ENCODE measurements at places on chromosomes 1 and 21.
A peak's percentile ranks its signal among the peaks of the same experiment; 100 is the strongest.

GRCh38 chr1:209072481-209072880 is 511.0 kb upstream of the CAMK1G start:
- no peak for DNase-seq

GRCh38 chr1:98323388-98323787 is 338.1 kb upstream of the SNX7 start:
- DNase-seq = no peak

- no peak for DNase-seq
These were observed 10.6 kb downstream of the TNFRSF1B start for GRCh38 chr1:12177156-12177998.

DNA sequence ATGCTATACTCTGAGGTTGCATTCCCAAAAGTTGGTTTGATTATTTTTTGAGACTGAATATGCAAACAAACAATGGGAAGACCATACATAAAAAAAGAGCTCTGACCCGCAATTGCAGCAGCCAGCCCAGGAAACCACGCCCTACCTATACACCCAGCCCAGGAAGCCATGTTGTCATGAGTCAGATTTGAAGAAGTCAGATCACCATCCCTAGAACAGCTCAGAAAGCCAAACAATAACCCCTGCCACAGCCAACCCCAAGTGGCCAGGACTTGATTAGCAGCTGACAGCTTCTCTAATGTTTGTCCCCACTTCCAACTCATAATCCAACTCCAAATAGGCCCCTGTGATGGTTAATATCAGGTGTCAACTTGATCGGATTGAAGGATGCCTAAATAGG is 621.9 kb downstream of the NPHP4 start:
- DNase-seq = no peak

DNA sequence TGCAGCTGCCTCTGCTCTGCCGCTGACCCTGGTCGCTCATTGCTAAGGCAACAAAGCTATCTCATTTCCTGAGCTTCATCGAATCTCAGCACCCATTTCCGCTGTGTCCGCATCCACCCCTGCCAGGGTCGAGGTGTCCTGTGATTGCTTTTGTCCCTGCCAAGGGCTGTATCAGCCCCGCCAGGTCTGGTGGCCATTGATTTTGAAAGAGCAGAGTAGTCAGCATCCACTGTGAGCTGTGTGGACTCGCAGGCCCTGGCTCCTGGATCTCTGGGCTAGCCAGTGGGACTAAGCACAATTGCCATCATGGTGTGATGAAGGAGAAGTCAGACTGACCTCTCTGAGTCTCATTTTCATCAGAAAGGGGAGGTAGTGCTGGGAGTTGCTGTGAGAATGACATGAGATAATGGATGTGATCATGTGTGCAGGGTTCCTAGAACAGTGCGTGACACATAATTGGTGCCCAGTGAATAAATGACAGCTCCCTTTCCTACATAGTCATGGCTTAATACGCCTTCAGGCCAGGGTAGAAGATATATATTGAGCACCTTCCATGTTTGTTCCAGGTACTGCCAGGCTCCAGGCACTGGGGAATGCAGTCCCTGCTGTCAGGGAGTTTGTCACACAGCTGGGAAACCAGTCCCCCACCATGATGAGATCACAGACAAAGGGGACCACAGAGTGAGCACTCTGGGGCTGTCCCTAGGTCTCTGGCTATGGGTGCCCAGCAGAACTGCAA is 32.1 kb downstream of the NAV1 start:
- no peak for DNase-seq

- no peak for DNase-seq
These were observed 43.0 kb downstream of the JAK1 start for GRCh38 chr1:64923294-64923718.

GRCh38 chr1:186391841-186392240 is 16.2 kb downstream of the ODR4 start:
- DNase-seq = no peak

GRCh38 chr1:172823534-172823933 is 164.6 kb downstream of the FASLG start:
- DNase-seq = no peak

DNA sequence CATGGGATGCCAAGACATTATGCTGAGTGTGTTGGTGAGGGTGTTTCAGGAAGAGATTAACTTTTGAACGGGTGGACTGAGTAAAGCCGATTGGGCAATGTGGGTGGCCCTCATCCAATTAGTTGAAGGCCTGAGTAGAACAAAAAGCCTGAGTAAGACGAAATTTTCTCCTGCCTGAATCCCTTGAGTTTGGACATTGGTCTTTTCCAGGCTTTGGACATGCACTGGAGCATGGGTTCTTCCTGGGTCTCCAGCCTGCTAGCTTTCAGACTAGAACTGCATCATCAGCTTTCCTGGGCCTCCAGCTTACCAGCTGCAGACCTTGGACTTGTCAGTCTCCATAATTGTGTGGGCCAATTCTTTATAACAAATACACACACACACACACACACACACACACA is 63.6 kb downstream of the NIBAN1 start:
- DNase-seq = no peak

DNA sequence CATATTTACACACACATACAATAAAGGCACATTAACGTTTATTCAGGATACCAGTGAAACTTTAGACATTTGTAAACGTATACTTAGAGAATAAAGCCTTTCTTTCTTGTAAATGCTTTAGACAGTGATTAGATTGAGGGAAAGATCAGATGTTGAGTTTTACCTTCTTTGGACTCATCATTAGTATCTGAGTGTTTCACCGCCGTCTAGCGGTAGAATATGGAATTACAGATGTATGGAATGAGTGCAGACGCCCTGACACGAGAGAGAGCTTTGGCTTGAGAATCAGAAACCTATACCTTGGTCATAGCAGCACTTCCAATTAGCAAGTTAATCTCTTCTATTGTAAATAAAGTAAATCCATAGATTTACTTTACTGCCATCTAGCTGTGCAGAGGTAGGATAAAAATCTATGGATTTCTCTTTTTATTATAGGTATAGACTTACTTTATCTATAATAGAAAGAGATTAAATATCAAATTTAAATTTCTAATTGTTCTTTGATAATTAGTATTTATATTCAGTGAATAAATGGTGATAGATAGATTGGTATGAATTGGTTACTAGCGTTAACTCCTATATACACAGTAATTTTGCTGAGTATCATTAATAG is 12.6 kb downstream of the FLG2 start:
- DNase-seq = peak; percentile 25

GRCh38 chr1:117014209-117014608 is 12.6 kb downstream of the CD101 start:
- DNase-seq = no peak
